ENCODE measurements at places on chromosomes 11 and 22.

GRCh38 chr11:131638889-131639288, 268.5 kb downstream of the NTM start:
- DNase-seq: no peak

GRCh38 chr11:66059966-66060680, 8.0 kb downstream of the SF3B2 start:
- no peak for DNase-seq

DNA sequence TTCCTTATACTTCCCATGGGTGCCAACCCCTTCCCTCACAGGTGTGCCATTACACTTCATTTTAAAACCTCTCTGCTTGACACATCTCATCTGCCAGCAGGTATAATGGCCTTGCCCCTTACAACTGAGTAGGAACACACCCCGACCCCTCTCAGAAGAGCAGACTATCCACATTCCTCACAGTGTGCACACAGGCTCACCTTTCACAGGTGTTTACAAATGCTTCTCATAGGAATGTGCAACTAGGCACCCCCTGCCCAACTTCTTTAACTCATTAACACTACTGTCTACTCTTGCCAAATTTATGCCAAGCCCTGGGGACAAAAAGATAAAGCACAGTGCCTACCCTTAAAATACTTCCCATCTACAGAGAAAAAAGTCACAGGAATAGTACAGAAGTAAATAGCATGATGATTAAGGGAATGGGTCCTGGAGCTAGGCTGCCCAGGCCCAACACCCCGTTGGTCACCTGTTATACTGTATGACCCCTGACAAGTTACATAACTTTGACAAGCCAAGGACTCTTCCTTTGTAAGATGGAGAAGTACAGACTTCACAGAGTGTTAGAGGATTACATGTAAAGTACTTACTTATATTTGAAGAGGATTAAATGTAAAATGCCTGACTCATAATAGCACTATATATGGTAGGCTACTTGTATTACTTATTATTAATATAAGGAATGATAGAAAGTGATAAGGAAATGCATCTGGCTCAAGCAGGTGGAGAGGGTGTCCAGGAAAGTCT, 15.2 kb downstream of the TRIM3 start:
- DNase-seq: no peak

DNA sequence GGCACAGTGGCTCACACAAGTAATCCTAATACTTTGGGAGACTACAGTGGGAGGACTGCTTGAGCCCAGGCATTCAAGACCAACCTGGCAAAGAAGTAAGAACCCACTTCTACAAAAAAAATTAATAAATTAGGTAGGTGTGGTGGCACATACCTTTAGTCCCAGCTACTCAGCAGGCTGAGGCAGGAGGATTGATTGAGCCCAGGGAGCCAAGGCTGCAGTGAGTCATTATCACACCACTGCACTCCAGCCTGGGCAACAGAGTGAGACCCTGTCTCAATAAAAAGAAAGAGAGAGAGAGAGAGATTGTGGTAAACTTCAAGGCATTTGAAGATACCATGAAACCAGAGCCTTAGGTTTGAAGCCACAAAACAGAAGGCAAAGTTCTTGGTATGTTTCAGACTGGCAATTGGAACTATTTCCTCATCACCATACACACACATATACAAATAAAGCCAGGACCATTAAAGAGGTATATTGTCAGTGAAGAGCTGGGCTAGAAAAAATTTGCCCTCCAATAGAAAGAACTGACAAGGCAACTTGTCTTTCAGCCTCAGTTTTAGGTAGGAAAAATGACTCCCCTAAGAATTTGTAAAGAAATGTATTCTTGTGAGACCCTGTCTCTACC, 24.6 kb upstream of the B3GNT6 start:
- DNase-seq: no peak

DNA sequence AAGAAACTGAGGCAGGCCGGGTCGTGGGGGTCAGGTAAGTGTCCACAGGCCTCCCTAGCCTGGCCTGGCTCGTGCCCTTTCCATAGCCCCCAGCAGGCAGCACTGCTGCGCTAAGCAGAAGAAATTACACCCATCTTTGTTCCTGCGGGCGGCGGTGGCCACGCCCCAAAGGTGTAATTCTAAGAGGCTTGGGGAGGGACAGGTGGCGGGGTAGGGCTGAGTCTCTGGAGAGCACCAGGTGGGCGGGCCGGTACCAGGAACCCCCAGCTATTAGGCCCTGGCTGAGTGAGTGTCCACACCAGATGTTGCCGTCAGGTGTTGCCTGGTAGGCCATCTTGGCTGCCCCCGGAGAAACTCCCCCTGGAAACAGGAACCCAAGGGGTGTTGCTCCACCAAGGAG, 12.3 kb upstream of the ARAP1 start:
- DNase-seq: no peak

Measured in GM19239 (cell line).